ENCODE measurements at places on chromosomes 1 and 21. TPM values are rescaled to one million over a fixed set of nuclear protein-coding genes. Genes with fewer than 3 reads are reported as not detected.

Gene INSRR
- total RNA-seq: not detected

Gene CCDC27
- total RNA-seq: not detected

Gene LCE1E
- not detected for total RNA-seq

Gene KCNQ4
- total RNA-seq: not detected

Gene LBR
- total RNA-seq: 17.7 TPM

Gene RGS5
- 0.83 TPM for total RNA-seq

Gene PLEKHN1
- total RNA-seq: 25.6 TPM

Gene SYPL2
- not detected for total RNA-seq

Gene ZBTB18
- total RNA-seq: 5.9 TPM

Gene OR2T2
- not detected for total RNA-seq

Gene VAV3
- 0.35 TPM for total RNA-seq

Gene FALEC
- total RNA-seq: not detected

Gene HES3
- not detected for total RNA-seq

Gene FAM72A
- total RNA-seq: 1.5 TPM

Gene LYSMD1
- 12.3 TPM for total RNA-seq

Gene BACE2
- 128 TPM for total RNA-seq

Gene DYRK1A
- total RNA-seq: 73.2 TPM

Gene ALX3
- not detected for total RNA-seq

Gene PTPRC
- total RNA-seq: not detected

Gene LDLRAP1
- 32.7 TPM for total RNA-seq

Gene SH2D1B
- total RNA-seq: not detected

Gene JAM2
- total RNA-seq: not detected

Gene AADACL4
- total RNA-seq: not detected

Gene FCGR3A
- total RNA-seq: not detected

Gene LRRC3
- total RNA-seq: 3.5 TPM

Gene ELOA
- 38.0 TPM for total RNA-seq

Gene PEAR1
- total RNA-seq: 4.9 TPM

Gene NBPF20
- total RNA-seq: 2.7 TPM

Gene SLC6A17
- total RNA-seq: under 0.01 TPM

Gene MIXL1
- not detected for total RNA-seq

Gene MYOG
- not detected for total RNA-seq

Gene TEX38
- total RNA-seq: not detected

Gene LCE2A
- total RNA-seq: not detected

Gene RHD
- not detected for total RNA-seq

Gene TBX15
- total RNA-seq: 0.17 TPM

Gene S100A2
- 2,255 TPM for total RNA-seq

Gene PKP1
- 102 TPM for total RNA-seq

Gene USH2A
- not detected for total RNA-seq

Gene SPRR2G
- total RNA-seq: not detected

Gene POU3F1
- 0.17 TPM for total RNA-seq

Gene ARHGAP29
- 54.7 TPM for total RNA-seq

Gene MASP2
- 0.37 TPM for total RNA-seq

Gene MAGOH
- 43.8 TPM for total RNA-seq

Gene CRABP2
- 7.0 TPM for total RNA-seq

Gene CD5L
- total RNA-seq: not detected
